ENCODE measurements at places on chromosomes 3 and 15. TPM values are rescaled to one million over a fixed set of nuclear protein-coding genes. Genes with fewer than 3 reads are reported as not detected.

Gene TERB2
- not detected for polyA plus RNA-seq

Gene ISL2
- not detected for polyA plus RNA-seq

DNA sequence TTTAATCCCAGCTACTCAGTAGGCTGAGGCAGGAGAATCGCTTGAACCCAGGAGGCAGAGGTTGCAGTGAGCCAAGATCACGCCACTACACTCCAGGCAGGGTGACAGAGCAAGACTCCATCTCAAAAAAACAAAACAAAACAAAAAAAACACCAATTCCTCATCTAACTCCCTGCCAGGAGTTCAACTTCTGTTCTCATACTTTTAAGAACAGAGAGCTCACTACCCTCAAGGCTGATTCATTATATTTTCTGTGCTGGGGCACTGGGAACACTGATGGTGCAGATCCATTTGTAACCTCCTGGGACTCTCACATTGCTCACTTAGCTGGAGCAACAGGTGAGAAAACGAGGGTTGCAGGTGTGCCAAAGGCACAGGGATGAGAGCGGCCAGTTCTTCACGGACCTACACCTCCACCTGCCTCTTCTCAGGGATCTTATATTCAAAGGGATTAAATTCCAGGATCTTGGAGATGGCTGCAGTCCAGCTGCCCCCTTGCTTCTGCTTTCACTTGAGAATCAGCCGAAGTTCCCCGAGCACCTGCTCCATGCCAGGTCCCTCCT lies 12.3 kb upstream of the CSK start:
- H3K36me3 ChIP-seq: no peaks in the 10 kb centered on the region
- no peak overlapping the region for H3K4me3 ChIP-seq
- H3K27ac ChIP-seq: no peak overlapping the region
- H3K4me1 ChIP-seq: peaks cover 5% of the 10 kb centered on the region
- no peak for DNase-seq
- peaks cover 4% of the 10 kb centered on the region for H3K27me3 ChIP-seq

GRCh38 chr15:41967506-41968206 lies 4.7 kb downstream of the EHD4 start:
- H3K4me1 ChIP-seq: peaks cover 22% of the 10 kb centered on the region

DNA sequence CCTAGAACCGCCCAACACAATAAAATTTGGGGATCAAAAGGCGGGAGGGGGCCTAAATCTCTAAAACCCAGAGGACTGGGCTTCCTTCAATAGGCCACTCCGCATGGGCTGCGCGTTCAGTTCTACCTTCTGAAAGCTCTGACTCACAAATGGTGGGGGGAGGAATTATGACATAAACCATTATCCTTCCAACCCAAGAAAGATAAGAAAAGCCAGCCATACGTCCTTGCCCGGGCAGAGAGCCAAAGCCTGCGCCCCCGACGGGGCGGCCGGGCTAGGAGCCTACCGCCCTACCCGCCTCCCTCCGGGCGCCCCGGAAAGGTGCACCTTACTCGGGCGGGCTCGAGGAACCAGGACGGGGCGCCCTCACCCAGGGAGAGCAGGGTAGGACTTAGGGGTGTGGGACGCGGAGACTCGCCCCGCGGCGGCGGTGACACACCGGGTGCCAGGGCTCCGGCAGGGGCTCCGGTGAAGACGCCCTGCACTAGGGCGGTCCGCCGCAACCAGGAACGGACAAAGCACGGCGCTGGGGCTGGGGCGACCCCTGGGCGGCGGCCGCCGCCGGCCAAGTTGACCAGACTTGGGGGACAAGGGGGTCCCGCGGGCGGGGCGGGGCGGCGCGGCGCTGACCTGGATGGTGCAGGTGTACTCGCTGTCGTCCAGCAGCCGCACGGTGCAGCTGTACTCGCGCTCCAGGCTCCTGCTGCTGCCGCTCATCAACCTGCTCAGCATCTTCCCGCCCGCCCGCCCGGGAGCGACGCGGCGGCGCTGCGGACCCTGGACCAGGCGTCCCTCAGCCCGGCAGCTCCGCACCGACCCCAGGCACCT lies 534 bp downstream of the FRMD5 start:
- peak overlapping the region; percentile 53 for H3K4me3 ChIP-seq
- H3K36me3 ChIP-seq: no peaks in the 10 kb centered on the region
- H3K27ac ChIP-seq: peak overlapping the region; percentile 53
- H3K4me1 ChIP-seq: peaks cover 10% of the 10 kb centered on the region
- H3K27me3 ChIP-seq: peaks cover 41% of the 10 kb centered on the region

- H3K36me3 ChIP-seq: no peaks in the 10 kb centered on the region
- H3K27me3 ChIP-seq: no peaks in the 10 kb centered on the region
- H3K27ac ChIP-seq: no peak overlapping the region
- no peak overlapping the region for H3K4me3 ChIP-seq
- no peak for DNase-seq
Observed at GRCh38 chr3:11356269-11356668, 84.1 kb downstream of the ATG7 start.

All from left lung (tissue), 14 donors.